ENCODE measurements at places on chromosomes 1 and 21. TPM values are rescaled to one million over a fixed set of nuclear protein-coding genes. Genes with fewer than 3 reads are reported as not detected.

GUCA2A gene
- 1.1 TPM for total RNA-seq

LRRC71 gene
- 0.23 TPM for total RNA-seq

C8B gene
- 1.9 TPM for total RNA-seq

HRNR gene
- not detected for total RNA-seq

PTAFR gene
- total RNA-seq = 9.8 TPM

CYP4Z1 gene
- not detected for total RNA-seq

CEP104 gene
- total RNA-seq = 64.1 TPM

MPL gene
- total RNA-seq = not detected

NBPF10 gene
- 3.9 TPM for total RNA-seq

UQCRHL gene
- total RNA-seq = 2.0 TPM

SYPL2 gene
- 3.1 TPM for total RNA-seq

SELP gene
- total RNA-seq = 12.6 TPM

ADAMTS5 gene
- total RNA-seq = 4.1 TPM

ARTN gene
- total RNA-seq = 2.1 TPM

DNA sequence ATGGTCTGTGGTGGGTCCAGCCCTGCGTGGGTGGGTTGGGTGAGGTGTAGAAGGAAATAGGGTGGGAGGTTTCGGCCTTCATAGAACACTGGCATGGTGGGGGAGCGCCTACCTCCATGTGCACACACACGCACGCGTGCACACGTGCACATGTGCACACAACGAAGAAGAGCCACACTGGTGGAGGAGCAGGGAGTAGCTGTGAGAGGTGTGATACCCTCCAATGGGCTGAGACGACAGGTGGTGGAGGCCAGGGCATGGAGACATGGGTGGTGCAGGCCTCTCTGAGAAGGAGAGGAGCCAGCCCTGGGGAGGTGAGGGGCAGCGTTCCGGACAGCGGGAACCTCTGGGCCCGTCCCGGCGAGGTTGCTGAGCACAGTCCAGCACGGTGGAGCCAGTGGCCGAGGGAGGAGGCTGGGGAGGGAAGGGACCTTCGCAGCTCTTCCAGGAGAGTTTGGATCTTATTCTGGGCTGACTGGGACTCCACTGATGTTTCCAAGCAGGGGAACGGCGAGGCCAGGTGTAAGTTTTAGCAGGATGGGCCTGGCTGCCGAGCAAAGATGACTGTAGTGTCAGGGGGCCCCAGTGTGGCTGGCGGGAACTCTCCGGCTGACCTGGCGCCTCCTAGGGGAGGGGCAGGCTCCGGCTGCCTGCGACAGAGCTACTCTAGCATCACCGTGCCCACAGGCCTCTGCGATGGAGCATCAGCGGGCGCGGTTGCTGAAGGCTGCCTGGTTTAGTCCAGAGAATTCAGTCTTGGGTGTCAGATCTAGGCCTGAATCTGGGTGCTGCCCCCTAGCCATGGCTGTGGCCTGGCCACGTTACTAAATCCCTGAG lies 107.2 kb downstream of the ARHGEF10L start:
- no peak for DNase-seq

DNA sequence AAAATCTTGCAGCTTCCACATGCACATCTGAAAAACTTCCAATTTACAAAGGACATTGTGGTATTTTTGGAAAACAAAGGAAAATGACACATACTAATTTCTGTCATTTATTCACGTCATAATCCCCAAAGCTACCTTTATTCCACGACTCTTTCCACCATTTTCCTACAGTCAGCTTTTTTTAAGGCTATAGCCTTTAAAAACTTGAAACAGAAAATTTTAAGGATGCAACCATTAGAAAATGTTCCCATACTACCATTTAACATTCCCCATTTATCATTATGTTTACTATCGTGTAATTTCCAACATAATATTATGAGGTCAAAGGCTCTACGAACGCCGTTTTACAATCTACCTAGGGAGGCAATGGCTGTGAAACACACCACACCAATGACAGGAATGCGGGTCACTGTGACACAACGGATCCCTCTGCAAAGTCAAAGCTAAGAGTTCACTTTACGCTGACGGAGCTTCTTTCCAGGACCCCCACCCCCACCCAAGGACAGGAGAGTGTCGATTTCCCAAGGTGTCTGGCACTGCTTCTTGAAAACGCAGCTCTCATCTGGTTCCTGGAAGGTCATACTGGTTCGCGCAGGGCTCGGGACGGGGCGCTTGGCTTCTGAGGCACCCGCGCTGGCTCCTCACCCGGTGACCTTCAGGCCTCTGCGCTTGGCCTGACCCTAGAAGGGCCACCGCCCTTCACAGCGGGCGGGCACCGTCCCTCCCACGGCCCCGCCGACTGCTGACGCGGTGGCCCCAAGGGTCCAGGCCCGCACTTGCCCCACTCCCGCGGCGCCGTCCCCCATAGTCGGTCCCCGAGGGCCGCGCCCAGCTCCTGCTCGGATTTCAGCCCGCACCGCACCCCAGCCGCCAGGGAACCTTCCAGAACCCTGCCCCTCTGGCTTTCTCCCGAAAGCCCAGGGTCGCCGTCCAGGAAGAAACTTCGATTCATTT lies 50.5 kb upstream of the ATF3 start:
- DNase-seq = peak; percentile 34

- DNase-seq = no peak
Observed at GRCh38 chr1:232282498-232282897, 347.4 kb downstream of the SIPA1L2 start.

DNA sequence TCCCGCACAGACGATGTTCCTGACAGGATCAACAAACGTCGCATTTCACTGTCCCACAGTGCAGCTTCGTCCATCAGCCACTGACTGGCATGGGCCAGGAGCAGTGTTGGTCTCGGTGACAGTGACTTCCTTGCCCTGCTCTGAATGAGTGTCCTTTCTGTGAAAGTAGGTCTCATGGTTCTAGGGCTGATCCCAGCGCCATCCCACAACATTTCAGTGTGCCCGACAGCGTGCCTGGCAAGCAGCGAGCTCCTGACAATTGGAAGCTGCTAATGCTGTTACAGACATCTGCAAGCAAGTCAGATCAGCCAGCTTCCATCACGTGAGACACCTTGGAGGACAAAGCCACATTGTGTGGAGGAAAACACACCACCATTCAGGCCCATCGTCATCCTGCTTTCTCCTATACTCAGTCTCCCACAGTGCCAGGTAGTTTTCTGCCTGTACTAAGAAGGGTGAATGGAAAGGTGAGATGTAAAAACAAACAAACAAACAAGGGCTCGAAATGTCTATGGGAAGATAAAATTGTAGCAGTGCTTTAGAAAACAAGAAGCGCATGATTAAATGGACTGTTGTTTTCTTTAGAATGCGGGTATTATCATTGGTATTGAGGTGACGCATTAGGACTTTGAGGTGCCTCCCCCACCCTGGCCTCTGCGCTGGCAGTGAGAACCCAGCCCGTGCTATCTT lies 21.9 kb downstream of the ERRFI1 start:
- DNase-seq = no peak

DNA sequence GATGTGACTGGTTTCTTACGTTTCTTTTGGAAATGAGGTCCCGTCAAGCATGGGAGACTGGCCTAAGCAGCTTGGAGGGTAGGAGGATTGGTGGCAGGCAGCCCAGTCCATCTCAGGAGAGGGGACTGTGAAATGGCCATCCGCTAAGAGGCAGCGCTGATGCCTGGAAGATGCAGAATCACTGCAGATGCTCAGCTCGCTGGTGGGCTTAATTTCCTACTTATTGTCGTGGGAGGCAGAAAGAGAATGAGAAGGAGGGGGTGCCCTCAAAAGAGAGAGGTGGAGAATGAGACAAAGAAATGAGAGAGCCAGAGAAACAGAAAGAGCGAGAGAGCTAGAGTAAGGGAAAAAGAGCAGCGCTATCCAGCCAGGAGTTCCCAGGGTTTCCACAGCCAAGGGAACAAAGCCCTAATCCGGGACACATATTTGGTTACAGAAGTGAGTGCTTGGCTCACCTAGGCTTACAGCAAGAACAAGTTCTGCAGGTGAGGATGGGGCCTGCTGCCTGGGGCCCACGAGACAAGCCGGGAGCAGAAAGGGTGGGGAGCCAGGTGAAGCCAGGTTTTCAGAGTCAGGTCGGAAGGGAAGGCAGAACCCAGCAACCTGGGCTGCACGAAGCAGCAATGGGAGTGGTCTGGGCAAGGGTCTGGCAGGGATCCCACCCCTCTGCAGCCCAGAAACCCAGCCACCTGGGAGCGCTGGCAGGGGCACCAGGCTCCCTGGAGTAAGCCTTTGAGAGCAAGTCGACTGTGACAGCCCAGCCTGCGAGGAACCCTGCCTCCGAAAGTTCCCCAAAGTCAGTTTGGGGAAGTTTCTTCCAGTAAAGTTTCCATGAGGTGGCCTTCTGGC lies 5.8 kb downstream of the ECE1 start:
- DNase-seq = no peak

- DNase-seq = no peak
Observed at GRCh38 chr1:157540852-157541251, 11.5 kb downstream of the FCRL5 start.

DNA sequence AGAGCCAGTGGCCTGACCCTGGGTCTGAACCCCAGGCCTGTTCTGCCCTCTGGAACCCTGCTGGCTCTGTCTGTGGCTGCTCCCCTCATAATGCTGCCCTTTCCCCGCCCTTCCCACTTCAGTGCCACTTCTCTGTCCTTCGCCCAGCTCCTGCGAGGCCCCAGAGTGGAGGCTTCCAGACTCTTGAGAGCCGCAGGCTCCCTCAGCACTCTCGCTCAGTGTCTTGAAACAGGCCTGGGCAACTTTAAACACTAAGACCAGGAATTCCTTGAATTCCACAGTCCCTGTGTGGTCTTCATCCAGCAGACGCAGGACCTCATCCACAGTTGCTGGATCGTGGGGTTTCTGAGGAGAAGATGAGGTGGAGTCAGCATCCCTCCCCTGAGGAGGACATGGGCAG lies 3.5 kb downstream of the CRNN start:
- no peak for DNase-seq

DNA sequence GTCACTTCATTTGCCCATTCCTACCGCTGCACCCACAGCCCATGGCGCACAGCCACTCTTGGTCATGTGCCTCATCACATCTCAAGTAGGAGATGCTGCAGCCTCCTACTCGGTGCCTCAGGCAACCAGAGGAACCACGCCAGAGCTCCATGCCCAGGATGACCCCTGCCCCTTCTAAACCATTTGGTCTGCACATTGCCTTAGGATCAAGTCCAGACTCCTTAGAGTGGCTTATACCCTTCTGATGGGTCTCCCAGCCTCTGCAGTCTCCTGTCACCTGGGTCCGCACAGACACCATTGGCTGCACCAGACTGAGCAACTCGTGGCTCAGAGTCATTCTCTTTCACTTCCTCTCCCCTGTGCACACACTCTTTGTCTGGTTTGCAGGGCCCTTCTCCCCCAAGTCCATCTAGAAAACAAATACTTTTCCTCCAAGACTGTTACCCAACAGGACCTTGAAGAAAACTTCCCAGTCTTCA lies 2.2 kb upstream of the ADORA3 start:
- no peak for DNase-seq

DNA sequence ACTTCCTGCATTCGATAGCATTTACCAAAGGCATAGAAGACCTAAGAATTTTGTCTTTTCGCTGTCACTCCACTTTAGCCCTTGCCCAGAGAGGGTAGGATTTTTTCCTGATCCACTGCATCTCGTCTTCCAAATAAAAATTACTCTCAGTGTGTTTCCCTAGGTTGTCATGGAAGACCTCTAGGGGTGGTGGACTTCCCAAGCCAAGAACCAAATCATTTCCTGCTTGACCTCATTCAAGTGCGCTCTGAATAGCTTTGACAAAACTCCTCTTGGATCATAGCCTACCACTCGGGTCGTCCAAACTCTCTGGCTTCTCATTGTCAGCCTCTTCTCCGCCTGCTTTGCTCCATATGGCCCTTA lies 431 bp upstream of the C1orf52 start:
- no peak for DNase-seq

DNA sequence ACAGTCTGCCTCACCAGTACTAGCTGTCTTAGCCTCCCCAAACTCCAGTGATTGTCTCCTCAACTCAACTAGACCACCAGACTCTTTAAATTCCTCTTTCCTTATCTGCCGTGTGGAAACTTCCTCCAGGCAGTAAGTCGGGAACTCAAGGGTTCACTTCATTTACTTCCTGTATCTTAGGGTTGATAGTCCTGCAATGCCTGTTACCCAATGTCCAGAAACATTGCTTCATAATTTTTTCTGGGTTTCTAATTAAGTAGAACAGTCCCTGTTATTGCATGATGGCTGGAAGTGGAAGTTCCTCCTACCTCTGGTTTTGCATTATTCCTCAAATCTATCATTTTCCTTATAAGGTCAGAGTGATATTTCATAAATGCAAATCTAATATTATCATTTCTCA lies 60.8 kb upstream of the RNF11 start:
- DNase-seq = no peak

- DNase-seq = no peak
Observed at GRCh38 chr1:1331068-1331965, at the start of gene TAS1R3. Gene TAS1R3 (plus strand): TSS chr1:1331280. CDS start chr1:1331346, 66 bp downstream.

GRCh38 chr1:43531107-43531905 lies 623 bp downstream of the PTPRF start:
- DNase-seq = no peak

DNA sequence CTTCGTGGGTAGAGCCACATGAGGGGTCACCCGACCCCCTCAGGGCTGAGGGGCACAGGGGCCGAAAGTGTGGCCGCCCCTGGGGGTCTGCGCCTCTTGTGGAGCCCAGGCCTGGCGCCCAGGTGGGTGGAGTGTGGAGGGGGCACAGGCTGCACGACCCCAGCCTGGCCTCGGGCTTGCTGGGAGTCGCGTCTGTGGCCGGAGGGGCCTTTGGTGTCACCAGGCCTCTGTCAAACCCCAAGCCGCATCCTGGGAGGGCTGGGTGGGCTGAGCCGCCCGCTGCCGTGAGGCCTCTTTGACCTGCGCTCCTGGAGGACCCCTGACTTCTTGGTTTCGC lies 60.7 kb downstream of the FAAP20 start:
- no peak for DNase-seq

DNA sequence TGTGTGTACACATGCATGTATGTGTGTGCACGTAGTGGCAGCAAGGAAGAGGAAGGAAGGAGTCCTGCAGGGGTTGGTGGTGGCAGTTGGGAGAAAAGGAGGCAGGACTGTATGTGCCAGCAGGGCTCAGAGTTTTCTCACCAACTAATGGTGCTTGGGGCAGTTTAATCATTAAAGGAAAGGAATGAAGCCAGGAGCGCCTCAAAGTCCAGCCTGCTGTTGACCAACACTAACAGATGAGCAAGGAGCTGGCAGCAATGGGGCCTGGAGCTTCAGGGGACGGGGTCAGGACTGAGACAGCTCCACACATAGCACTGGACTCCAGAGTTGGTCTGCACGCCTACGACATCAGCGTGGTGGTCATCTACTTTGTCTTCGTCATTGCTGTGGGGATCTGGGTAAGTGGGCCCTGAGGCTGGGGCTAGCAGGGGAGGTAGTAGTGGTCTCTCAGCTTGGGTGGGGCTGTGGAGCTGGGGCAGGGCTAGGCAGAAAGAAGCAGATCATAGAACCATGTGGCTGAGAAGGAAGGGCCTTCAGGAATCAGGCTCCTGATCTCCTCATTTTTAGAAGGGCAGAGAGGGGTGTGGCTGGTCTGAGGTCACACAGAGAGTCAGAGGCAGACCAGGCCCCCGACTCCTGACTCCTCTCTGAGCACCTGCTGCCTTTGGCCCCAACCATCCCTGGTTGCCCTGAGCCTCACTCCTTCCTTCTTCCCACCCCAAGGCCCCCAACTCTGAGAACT lies at the start of gene SLC5A9:
SLC5A9 (plus strand) TSS at position 216 of the 742 bp plus-strand sequence; CDS start at position 237, 21 bp downstream.
- peak; percentile 83 for DNase-seq

- DNase-seq = no peak
Observed at GRCh38 chr1:183723571-183723970, 70.5 kb upstream of the APOBEC4 start.
